ENCODE measurements at places on chromosomes 2 and 18. TPM values are rescaled to one million over a fixed set of nuclear protein-coding genes. Genes with fewer than 3 reads are reported as not detected.

Gene ELOA2
- not detected for total RNA-seq

Gene ALK
- total RNA-seq = 0.83 TPM

Gene SERPINB11
- total RNA-seq = not detected

Gene NAGK
- 54.0 TPM for total RNA-seq

Gene STK25
- total RNA-seq = 158 TPM

Gene UGT1A1
- total RNA-seq = not detected

All from esophagus muscularis mucosa (tissue), 4 donors.